ENCODE measurements at places on chromosomes 7 and 10.

DNA sequence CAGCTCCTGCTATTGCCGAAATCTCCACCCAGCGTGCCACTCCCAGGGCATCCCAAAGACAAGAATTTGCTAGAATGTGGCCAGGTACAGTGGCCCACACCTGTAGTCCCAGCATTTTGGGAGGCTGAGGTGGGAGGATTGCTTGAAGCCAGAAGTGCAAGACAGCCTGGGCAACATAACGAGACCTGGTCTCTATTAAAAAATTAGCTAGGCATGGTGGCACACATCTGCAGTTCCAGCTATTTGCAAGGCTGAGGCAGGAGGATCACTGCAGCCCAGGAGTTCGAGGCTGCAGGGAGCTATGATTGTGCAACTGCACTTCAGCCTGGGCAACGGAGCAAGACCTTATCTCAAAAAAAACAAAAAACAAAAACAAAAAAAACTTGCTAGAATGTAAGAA lies 73.3 kb upstream of the LYZL2 start:
- DNase-seq = no peak

DNA sequence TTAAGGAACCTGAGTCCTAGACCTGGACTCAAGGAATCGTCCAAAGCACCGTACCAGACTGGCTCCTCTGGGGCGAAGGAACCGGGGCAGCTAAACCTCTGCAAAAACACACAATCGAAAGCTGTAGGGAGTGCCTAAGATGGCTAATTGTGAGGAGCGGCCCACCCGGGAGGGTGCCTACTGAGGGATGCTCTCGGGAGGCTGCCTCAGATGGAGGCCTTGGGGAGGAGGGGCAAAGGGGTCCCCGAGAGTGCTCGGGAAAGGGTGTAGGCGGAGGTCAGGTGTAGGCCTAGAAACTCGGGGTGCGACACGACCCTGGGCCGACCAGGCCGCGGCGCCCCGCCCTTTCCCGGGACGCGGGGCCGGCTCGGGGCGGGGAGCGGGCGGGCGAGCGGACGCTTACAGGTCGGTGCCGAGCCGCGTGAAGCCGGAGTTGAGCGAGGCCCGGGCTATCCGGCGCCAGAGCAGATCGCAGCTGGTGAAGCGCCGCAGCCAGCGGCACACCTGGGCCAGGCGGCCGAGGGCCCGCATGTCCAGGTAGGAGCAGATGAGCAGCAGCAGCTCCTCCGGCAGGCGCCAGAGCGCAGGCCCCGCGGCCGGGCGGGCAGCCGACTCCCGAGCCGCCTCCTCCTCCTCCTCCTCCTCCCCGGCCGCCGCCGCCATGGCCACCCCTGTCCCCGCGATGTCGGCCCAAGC lies 844 bp downstream of the FBXW4 start:
- DNase-seq = peak; percentile 73

DNA sequence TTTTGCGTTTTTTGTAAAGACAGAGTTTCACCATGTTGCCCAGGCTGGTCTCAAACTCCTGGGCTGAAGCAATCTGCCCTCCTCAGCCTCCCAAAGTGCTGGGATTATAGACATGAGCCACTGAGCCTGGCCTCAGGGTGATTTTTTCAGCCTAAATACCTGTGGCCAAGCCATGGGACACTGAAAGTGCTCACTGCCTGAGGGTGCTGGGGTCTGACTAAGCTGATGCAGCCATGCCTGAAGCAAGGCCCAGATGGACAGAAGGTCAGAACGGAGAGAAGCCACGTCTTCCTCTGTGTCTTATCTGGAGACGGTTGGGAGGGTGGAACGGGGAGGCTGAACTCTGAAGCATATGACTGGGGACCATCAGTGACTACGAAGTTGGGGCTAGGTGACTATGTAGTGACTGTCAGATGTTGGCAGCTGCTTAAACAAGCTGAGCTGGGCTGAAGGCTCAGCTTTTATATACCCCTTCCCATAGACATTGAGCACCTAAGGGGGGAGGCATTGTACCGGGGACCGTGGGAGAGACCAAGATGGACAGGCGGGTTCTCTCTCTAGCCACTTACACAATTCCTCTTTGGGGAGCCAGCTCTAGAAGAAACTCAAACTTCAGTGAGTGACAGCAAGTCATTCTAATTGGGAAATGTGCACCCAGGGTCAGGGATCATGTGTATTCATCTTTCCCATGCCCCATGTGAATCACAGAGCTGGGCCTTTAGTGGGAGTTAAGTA lies 73.3 kb upstream of the HABP2 start:
- no peak for DNase-seq

GRCh38 chr10:106043863-106044262 lies 1120.6 kb downstream of the SORCS1 start:
- DNase-seq = no peak

GRCh38 chr10:15585303-15585715 lies 134.4 kb downstream of the ITGA8 start:
- peak; percentile 83 for DNase-seq

DNA sequence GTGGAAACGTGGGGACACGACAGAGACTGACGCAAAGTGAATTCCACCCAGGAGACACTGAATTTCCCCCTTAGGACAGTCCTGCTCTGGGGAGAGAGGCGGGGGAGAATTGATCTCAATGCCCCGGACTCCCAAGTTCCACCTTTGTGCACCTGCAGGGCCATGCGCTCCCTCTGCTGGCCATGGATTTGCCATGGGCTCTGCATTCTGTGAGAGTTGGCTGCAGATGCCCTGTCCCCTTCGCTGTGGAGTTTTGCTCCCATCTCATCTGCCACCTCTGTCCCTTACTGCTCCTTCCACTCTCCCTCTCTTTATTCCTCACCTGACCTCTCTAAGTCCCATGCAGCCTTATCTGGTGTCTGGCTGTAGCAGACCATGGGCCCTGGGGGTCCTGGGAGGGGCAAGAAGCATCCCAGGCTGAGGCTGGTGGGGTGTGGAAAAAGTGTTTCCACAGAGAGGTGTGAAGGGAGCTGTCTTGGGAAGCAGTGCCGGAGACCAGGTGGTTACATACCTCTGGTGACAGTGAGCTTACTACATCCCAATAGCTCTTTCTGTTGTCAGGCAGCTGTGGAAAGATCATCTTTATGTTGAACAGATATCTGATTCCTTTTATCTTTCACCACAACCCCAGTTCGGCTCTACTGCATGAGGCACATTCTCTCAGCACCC lies 14.3 kb downstream of the GHRHR start:
- peak; percentile 74 for DNase-seq

- DNase-seq = no peak
These were observed 184.9 kb downstream of the DNAJB6 start for GRCh38 chr7:157521752-157522151.

- no peak for DNase-seq
These were observed 628.5 kb upstream of the CELF2 start for GRCh38 chr10:10389182-10389581.

- DNase-seq = no peak
These were observed 44.2 kb downstream of the ZNF438 start for GRCh38 chr10:30987463-30987862.

DNA sequence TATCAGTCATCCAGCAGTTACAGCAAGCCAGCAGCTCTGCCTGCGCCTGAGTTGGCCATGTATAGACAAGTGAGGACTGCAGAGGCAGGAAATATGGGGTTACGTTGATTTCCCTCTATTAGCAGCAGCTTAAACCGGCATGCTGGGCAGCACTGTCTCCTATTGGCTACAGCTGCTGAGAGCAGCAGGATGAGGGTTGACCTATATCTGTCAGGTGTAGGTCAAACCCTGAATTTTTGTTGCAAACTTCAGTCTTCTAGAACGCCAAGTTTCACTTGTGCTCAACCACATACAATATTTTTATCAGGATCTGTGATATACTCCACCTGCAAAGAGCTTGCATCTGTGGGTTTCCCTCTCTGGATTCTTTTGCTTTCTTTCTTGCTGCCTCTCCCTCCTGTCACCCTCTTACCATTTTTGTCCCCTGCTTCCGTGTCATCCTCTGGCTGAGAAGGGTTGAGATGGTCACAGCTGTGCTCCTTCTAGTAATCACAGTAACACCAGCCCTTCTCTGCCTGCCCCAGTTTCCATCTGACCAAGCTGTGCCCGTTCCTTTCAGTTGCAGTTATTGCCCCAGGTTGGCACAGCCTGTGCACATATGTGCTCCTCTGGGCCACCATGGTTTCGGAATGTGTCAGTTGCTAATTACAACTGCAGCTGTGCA lies 23.8 kb upstream of the GLCCI1 start:
- peak; percentile 25 for DNase-seq

DNA sequence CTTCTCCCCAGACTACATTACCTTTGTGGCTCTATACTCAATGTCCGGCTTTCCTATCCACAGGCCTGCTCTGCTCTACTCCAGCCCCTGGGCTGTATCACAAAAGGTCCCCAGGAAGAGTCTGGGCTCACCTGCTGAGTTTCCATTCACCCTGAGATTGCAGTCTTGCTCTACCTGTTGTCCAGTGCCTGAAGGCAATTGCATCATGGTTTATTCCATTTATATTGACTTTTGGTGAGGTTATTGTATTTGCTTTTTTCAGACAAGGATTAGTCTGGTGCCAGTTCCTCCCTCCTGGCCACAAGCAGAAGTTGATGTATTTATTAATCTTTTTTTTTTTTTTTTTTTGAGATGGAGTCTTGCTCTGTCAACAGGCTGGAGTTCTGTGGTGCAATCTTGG lies 273.1 kb downstream of the XPNPEP1 start:
- no peak for DNase-seq
